ENCODE measurements at places on chromosomes 16 and 17. TPM values are rescaled to one million over a fixed set of nuclear protein-coding genes. Genes with fewer than 3 reads are reported as not detected.

DNA sequence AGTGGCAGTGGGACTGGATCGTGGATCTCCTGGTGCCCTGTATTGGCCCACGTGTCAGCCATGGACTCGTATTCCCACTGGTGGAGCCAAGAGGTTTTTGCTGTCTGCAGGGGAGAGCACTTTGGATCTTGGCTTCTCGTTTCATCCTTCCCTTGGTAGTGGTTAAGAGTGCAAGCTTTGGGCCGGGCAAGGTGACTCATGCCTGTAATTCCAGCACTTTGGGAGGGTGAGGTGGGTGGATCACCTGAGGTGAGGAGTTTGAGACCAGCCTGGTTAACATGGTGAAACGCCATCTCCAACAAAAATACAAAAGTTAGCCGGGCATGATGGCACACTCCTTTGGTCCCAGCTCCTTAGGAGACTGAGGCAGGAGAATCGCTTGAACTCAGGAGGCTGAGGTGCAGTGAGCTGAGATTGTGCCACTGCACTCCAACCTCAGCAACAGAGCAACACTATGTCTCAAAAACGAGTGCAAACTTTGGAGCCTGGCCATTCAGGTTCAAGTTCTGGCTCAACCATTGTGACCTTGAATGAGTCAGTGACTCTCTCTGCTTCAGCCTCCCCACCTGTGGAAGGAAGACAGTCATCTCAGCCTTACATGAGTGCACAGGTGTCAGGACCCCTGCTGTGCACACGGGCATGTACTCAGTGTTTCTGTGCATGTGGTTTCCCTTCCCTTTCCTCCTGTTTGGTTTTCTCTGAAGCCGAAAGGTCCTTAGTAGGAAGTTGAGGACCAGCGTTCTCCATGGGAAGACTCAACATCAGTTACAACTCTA, 57.4 kb downstream of the PLCG2 start:
- DNase-seq, result no peak

GRCh38 chr17:50148226-50149090, 2.0 kb downstream of the PPP1R9B start:
- DNase-seq, result peak; percentile 88

DNA sequence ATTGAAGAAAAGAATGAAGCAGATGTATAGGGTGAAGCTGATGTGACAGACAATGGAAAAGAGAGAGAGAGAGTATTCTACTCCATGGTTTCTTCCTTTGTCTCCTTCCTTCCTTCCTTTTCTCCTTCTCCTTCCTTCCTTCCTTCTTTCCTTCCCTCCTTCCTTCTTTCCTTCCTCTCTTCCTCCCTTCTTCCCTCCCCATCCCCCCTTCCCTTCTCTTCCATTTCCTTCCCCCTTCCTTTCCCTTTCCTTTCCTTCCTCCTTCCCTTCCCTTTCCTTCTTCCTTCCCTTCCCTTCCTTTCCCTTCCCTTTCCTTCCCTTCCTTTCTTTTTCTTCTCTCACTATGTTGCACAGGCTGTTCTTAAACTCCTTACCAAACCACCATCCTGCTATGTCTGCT, 55.7 kb upstream of the GPR139 start:
- DNase-seq, result no peak

- peak; percentile 43 for DNase-seq
Observed at GRCh38 chr17:49986396-49987289, 8.4 kb downstream of the DLX3 start.

- DNase-seq, result no peak
Observed at GRCh38 chr16:1308036-1308976, 1.1 kb upstream of the UBE2I start.

DNA sequence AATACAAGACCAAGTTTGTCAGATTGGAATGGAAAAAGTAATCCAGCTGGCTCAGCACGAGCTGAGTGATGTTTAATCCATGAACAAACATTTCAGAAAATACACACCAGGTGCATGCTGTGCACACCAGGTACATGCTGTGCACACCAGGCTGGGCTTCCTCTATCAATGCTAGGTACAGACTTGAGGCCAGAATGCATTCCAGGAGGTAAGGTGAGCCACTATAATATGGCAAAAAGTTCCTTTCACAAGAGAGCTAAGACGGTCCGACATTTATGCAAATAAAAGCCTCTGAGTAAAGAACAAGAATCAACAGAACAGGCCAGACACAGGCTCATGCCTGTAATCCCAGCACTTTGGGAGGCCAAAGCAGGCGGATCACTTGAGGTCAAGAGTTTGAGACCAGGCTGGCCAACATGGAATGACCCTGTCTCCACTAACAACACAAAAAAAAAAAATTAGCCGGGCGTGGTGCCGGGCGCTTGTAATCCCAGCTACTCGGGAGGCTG, 128.2 kb downstream of the ZNF778 start:
- no peak for DNase-seq

DNA sequence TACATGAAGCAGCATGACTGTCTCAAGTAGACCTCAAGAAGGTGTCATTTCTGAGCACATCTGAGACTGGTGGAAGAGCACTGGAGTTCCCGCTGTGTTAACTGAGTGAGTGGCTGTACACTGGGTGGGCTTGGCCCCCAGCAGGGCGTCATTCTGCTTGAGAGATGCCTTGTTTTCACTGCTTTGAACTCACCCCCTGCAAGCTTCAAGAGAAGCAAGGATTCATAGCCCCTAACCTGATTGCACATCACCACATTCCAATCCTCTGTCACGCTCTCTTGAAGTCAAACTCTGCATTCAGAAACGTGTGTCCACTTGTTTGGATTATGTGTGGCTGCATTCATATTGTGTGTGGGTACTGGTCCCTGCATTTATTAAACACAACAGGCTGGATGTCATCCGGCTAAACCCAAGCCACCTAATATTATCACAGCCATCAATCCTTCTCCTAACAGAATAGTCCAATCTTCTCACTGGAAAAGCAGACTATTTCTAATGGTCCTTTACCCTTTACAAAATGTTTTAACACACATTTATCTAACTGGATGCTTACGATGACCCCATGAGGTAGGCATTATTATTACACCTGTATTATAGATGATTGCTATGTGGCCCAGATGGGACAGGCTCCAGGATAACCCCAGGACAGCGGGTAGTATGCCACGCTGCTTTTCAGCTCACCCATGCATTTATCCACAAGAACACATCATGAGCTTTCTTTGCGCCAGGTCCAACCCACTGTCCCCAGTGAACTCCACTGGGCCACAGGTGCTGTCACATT, 76.3 kb downstream of the USP31 start:
- no peak for DNase-seq

DNA sequence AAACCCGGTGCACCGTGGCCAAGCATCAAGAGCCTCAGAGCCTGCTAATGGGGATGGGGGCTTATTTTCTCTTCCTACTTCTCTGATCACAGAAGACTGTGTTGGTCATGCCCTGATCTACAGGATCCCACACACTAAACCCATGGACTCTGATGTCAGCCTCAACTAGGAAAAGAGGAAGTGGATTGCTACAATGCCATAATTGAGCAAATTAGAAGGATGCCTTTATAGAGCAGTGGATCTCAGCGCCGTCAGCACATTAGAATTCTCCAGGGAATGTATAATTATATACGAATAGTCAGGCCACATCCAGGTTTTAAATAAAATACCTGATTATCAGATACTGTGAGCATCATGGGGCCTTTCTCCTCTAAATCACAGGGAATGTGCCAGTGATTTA, 64.8 kb downstream of the VAT1L start:
- DNase-seq, result no peak

DNA sequence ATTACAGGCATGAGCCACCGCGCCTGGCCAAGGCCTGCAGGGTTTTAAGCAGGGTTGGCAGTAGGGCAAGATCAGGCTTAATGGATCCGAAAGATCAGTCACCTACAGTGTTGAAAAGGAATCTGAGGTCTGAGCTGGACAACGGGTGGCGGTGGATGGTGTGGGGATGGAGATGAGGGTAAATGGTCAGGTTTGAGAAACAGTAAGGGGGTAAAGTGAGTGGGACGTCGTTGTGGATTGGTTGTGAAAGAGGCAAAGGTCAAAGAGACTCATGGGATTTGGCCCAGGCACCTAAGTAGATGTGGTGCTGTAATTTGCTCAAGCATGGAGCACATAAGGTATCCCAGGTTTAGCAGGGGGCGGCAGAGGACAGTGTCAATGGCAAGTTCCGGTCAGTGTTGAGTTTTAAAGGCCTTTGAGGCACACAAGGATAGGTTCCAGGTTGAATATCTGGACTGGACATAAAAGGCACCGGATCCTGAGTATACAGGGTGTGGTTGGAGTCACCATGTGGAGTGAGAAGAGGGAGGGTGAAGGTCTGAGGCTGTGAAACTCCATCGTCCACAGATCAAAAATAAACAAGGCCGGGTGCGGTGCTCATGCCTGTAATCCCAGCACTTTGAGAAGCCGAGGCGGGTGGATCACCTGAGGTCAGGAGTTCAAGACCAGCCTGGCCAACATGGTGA, 1.1 kb upstream of the SLC16A5 start:
- DNase-seq, result no peak

- DNase-seq, result no peak
Observed at GRCh38 chr17:76150712-76151622, 9.9 kb upstream of the FOXJ1 start.

GRCh38 chr17:39360537-39360936, 40.9 kb downstream of the FBXL20 start:
- no peak for DNase-seq

GRCh38 chr17:6346156-6346786, 88.7 kb downstream of the AIPL1 start:
- DNase-seq, result no peak

DNA sequence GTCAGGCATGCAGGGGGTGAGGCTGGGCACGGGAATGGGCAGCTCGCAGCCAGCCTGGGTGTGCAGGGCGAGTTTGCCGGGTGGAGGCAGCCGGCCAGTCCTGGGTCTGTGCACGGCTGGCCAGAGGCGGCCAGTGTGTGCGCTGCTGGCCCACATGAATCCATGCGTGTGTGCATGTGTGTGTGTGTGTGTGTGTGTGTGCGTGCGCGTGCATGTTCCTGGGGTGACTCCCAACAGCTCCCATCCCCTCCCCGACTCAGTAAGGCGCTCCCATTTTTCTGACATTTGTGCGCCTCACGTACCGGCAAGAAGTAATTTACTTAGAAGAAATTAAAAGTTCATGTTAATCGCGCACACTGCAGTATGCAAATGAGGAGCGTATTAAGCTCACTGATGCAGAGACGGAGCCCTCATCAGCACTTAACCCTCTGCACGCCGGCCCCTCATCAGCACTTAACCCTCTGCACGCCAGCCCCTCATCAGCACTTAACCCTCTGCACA, 55.4 kb upstream of the ACSF3 start:
- DNase-seq, result no peak

GRCh38 chr17:34723875-34724274, 144.5 kb downstream of the TMEM132E start:
- no peak for DNase-seq

GRCh38 chr16:72835086-72835485, 212.8 kb downstream of the ZFHX3 start:
- no peak for DNase-seq

GRCh38 chr17:58006560-58006923, 504 bp downstream of the SRSF1 start:
- DNase-seq, result peak; percentile 84

GRCh38 chr16:26524281-26524680, 542.4 kb upstream of the C16orf82 start:
- no peak for DNase-seq

DNA sequence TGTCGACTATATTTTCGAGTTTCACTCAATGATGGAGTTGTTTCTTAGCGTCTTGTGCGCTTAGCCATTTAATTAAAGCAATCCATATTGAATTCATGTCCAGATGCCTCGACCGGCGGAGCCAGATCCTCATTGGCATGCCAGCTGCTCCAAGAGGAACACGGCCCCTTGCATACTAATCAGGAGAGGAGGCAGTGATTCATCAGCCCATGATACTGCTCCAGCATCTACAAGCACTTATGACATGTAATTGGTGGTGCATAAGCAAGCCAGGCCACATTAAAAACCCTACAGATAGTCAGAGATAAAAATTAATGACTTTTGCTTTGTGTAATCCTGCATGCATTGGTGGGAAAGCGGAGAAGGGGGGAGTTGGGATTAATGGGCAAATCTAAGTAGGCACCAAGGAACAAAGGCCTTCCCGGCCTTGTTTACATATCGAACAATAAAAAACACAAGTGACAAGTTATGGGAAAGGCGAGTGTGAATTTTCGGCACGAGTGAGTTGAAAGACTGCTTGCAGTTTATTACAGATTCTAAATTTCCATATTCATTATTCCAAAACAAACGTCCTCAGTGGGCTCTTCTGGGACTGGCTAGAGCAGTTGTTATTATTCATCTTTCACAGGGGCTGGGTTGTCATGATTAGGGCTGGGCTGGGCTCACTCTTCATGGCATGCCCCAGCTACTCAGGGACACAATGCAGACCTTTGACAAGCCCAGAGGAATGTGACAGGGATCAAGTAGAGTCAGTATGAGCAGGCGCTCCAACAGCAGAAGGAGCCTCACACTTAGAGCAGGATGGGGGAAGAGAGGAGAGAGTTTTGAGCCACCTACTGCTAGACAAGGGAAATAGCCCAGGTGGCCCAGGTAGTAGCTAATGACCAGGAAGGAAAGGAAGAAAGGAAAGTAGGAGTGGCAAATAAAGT, 281.7 kb upstream of the ZFHX3 start:
- DNase-seq, result no peak

GRCh38 chr17:3689262-3690093, 6.5 kb downstream of the P2RX5 start:
- no peak for DNase-seq

DNA sequence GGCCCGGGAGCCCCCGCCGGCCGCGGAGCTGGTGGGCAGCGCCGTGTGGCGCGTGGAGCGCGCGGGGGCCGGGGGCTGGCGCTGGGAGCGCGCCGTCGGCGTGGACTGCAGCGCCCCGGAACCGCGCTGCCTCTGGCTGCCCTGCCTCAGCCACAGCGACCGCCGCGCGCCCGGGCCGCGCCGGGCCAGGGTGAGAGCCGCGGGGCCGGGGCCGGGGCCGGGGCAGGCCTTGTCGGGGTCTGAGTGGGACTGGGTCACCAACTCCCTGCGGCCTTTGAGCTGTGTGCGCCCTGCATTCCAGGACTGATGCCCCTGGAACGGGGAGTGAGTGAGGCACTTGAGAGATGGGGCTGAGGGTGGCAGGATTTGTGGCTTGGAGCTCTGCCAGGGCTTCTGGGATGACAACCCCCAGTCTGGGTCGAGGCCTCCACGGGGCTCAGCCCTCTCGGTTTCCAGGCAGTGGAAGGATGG, 25.7 kb downstream of the ARHGAP23 start:
- DNase-seq, result no peak

ATP2C2 gene
- not detected for total RNA-seq

CA7 gene
- not detected for total RNA-seq

HSF4 gene
- 49.1 TPM for total RNA-seq

HASPIN gene
- 0.30 TPM for total RNA-seq

HNF1B gene
- total RNA-seq, result not detected

C17orf50 gene
- not detected for total RNA-seq

RHBDL1 gene
- 1.8 TPM for total RNA-seq

KCNJ2 gene
- total RNA-seq, result 33.5 TPM

PITPNM3 gene
- 0.57 TPM for total RNA-seq

All from cardiac septum (tissue), 1 donor.